Uterus (tissue), 4 donors: ENCODE measurements at places on chromosomes 5 and 9. TPM values are rescaled to one million over a fixed set of nuclear protein-coding genes. Genes with fewer than 3 reads are reported as not detected.

DNA sequence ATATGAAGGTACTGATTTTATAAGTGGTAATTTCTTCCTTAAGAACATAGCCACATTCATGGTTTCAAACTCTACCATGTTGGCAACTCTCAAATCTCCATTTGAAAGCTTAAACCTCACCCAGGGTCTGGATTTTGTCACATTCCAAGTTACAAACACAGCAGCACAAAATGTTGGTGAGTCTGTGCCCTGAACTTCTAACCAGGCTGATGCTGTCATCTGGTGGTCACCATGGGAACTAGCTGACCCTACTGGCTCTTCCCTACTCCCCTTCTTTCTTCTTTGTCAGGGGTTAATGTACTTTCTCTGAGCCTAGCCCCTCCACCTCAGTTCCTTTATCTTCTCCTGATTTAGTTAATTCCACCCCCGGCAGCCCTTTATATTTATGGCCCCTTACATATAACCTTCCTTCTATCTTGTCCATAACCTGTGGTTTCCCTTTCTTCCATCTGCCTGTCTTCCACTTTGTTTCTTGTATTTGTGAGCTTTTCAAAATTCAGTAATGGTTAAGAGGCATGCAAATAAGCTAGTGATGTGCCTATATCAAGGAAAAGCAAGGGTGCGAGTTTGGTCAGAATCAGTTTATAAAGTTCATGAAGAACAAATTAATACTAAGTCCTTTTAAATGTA is 35.9 kb downstream of the TGFBR1 start:
- DNase-seq: peak; percentile 26

PDCD1LG2 gene
- 0.83 TPM for total RNA-seq

DNA sequence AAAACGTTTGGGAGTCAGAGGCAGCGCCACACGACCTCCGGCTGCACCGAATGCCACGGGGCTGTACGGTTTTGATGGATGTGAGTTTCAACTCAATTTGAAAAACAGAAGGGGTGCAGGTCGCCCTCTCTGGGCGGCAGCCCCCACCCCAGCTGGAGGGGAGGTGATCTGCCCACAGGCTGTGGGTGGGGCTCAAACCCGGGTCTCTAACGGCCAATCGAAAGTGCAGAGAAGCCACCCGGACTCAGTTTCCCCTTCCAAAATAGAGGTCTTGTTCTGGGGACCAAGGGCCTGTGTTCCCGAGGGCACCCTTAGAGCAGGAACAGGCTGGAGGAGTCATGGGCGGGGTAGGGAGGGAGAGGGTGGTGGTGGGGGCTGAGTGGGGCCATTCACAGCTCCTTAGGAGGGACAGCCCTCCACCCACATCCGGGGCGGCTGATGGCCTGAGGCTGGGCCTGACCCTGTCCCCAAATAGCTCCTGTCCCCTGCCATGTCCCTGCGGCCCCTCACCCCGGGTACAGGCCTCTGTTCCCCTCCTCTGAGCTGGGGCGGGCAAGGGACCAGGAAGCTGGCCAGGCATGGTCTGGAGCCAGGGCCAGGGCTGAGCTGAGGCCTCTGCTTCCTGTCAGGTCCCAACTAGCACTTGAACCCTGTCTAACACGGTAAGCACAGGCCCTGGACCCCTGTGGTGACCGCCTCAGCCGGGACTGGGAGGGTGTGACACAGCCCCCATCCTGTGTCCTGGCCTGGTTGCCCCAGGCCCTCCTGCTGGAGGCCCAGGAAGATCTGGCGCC is 22.6 kb upstream of the NOTCH1 start:
- no peak for DNase-seq

GRCh38 chr9:34646211-34647083 is at the start of gene GALT:
GALT (plus strand) TSS chr9:34646675; CDS start chr9:34646705, 30 bp downstream.
- peak; percentile 94 for DNase-seq

CER1 gene
- not detected for total RNA-seq

GRCh38 chr9:127694890-127695720 is 11.7 kb upstream of the CFAP157 start:
- DNase-seq: no peak

DNA sequence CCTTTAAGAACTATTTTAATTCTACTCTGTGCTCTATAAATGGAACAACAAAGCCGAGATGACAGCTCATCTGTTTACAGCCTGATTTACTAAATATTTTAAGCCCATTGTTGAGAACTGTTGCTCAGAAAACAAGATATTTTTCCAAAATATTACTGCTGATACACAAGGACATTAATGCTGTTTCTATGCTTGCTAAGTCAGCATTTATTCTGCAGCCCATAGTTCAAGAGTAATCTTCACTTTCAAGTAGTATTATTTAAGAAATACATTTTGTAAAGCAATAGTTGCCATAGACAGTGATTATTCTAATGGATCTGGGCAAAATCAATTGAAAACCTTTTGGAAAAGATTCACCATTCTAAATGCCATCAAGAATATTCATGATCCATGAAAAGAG is 208.3 kb downstream of the CDH12 start:
- DNase-seq: no peak

LURAP1L gene
- 1.5 TPM for total RNA-seq

DNA sequence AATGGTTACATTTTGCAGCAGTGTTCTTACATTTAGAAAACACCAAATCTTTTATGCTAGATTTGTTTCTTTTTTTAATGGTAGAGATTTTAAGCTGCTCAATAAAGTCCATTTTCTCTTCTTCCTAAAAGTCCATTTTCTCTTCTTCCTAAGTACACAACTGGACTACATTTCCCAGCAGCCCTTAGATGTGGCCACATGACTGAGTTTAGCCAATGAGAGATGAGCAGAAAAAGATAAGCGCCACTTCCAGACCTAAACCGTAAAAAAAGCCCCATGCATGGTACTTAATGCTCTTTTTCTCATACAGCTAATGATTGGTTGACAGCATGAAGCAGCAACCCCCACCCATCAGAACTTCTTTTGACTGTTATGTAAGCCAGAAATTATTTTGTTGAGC is 206.7 kb downstream of the FAM114A2 start:
- DNase-seq: no peak

FOXD4L4 gene
- total RNA-seq: not detected

DNA sequence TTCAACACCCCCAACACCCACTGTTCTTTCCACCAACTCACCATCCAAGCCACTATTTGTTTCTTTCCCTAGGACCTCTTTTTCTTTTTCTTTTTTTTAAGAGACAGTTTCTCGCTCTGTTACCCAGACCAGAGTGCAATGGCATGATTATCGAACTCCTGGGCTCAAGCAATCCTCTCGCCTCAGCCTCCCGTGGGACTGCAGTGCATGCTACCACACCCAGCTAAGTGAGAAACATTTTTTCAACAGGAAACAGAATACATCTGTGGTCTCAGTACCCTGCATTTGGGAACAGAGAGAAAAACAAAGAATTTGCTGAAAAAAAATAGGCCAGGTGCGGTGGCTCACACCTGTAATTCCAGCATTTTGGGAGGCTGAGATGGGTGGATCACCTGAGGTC is 24.6 kb downstream of the B4GALT1 start:
- no peak for DNase-seq

GRCh38 chr9:95772320-95773052 is 103.0 kb upstream of the ERCC6L2 start:
- DNase-seq: peak; percentile 48

DNA sequence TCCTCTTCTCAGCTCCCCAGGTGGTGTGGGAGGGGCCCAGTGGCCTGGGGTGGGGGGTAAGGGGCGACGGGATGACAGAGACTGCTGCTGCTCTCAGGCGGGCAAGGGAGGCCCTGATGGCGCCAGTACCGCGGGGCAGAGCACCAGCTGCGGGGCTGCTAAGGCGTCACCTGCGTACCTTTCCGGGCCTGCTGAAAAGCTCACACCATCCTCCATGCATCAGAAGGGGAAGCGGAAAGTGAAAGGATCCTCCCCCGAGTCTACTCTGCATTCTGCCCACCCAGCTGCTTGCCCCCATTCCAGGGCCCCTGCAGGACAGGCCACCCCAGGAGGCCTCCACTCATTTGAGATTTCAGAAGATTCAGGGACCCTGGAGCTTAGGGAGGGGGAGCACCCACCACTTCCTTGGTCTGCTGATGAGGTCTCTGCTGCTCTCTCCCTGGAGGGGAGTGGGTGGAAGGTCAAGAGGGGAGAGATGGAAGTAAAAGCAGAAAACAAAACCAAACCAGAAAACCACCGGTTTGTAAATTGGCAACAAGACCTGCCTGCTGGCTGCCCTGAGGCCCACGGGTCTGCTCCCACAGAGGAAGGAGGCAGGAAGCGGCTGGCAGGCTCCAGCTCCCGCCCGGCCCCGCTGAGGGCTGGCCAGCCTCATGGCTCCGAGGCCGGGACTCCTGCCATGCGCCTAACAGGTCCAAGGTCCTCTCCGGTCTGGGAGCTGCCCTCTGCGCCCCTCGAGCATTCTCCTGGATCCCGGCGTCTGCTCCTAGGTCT is 33.6 kb downstream of the PRRT1B start:
- no peak for DNase-seq

DNA sequence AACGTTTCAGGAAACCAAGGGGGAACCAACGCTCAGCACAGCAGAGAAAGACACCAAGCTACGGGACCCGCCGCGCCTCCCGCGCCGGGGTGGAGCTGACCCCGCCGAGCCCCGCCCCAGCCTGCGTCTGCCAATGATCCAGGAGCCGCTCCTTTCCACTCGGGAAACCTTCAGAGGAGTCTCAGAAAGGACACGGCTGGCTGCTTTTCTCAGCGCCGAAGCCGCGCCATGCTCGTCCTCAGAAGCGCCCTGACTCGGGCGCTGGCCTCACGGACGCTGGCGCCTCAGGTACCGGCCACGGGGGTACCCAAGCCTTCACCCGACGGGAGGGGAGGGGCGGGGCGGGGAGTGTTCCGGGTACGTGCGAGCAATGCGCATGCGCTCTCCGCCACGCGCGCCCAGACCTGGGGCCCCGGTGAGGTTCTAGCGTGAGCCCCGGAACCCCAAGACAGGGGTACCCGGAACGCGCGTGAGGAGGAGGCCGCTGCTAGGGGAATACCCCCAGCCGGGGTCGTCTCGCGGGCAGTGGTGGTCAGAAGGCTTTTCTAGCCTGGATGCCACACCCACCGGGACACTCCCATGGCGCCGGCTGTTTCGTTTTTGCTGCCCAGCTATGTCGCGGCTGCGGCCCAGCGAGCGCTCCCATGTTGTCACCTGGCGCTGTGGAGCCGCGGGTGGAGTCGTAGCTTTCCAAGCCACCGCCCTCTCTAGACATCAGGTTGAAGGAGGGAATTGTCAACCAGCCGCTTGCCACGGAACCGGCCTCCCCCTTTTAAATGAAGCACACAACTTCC is at the start of gene NIPSNAP3A:
TSS of gene NIPSNAP3A (plus strand) at position 119 of the 794 bp plus-strand sequence. CDS start at position 229, 110 bp downstream.
- DNase-seq: peak; percentile 83

DIAPH1 gene
- 31.8 TPM for total RNA-seq

DRD1 gene
- total RNA-seq: 0.82 TPM

DNA sequence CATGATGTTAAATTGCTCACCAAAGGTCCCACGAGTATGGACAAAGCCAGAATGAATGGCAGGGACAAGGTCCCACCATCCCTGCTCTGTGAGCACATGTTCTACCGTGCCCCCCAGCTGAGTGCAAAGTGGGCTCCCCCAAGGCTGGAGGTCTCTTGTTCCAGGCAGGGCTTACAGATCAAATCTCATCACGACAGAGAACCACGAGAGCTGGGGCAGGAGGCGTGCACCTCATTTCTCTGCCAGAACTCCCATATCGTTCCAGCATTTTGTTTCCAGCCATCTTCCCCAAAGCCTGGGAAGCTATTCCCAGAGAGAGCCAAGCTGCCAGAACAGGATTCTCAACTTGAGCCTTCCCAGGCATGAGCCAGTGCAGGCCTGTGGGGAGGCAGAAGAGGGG is 108.5 kb downstream of the ZNF354C start:
- no peak for DNase-seq

CDH9 gene
- 0.35 TPM for total RNA-seq

DNA sequence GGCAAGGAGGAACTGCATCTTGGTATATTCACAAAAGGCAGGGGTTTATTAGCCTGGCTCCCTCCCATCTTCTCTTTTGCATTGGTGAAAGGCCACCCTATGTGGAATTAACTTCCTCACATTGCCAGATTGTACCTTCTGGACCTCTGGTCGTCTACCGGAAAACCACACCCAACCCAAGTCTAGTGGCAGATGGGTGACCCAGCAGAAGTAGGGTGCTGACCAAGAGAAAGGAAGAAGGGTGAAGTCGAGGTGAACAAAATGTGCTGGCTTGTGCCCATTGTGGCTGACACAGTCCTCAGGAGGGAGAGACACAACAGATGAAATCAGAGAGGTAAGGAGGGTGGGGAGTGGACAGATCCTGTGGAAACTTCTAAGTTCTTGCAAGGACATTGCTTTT is 39.8 kb upstream of the DAP start:
- no peak for DNase-seq

CHSY3 gene
- total RNA-seq: 22.1 TPM

- no peak for DNase-seq
These were observed 75.0 kb downstream of the HMHB1 start for GRCh38 chr5:143886651-143887638.

CDH10 gene
- total RNA-seq: 12.0 TPM

- DNase-seq: no peak
These were observed 306.9 kb upstream of the EFNA5 start for GRCh38 chr5:107977550-107978071.

NPR3 gene
- 18.0 TPM for total RNA-seq

- DNase-seq: no peak
These were observed 112.9 kb downstream of the CAMK4 start for GRCh38 chr5:111337133-111337532.

COL23A1 gene
- 0.85 TPM for total RNA-seq

PROB1 gene
- not detected for total RNA-seq

DNA sequence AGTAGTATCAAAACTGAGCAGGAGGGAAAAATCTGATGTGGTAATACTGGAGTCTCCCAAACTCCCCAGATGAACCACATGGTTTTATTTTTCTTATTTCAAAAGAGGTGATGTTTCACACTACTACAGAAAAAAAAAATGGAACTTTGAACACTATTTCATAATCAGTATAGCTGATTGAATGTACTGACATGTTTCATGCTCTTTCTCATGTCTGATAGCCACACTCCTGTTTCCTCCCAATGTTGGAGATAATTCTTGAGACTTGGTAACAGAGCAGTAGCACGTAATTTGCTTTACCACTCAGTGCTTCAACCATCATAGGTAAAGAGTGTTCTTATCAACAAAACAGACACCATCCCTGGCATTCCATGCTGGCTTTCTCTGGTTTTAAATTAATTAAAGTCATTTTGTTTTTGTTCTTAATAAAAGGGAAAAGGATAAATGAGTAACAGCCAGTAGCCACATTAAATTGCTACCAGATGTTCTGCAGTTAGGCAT is 85.2 kb downstream of the MUSK start:
- DNase-seq: no peak

PKN3 gene
- total RNA-seq: 19.5 TPM

DNA sequence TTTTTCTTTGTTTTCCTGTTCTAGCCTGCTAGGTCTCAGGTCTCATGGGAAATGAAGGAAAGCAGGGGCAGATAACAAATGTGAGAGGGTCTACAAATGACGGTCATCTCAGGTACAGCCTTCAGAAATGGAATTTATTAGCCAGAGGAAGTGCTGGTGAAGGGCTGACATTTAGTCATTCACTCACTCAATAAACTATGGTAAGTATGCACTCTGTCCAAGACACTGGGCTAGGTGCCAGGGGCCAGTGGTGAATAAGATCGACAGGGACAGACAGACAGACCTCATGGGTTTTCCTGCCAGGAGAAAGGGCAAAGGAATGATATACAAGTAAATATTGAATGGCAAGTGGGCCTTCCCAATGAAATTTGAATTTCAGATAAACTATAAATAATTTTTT is 6.3 kb downstream of the PDE6A start:
- DNase-seq: no peak

LIFR gene
- 310 TPM for total RNA-seq

- DNase-seq: no peak
These were observed 18.2 kb upstream of the DAB2IP start for GRCh38 chr9:121633119-121633714.

- no peak for DNase-seq
These were observed 14.1 kb downstream of the LCN10 start for GRCh38 chr9:136728548-136729123.
